ENCODE measurements at places on chromosomes 7 and 10.
A peak's percentile ranks its signal among the peaks of the same experiment; 100 is the strongest.

DNA sequence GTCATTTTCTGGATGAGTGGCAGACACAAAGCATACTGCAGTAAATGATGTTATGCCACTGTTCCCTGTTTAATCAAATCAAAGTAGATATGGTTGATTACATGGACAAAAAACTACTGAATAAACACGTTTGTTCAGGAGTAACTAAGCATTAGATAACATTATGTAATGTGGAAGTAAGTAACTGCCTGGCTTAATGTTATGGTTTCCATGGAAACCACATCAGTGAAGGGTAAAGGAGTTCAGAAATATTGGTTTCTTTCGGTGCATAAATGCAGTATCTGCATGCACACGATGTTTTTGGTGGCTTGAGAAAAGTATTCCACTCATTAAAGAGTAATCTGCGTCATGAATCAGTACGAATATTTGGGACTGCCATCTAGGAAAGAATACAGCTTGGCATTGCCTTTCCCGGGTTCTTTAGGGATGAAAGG, 131.3 kb upstream of the PRKCQ start:
- DNase-seq = no peak

DNA sequence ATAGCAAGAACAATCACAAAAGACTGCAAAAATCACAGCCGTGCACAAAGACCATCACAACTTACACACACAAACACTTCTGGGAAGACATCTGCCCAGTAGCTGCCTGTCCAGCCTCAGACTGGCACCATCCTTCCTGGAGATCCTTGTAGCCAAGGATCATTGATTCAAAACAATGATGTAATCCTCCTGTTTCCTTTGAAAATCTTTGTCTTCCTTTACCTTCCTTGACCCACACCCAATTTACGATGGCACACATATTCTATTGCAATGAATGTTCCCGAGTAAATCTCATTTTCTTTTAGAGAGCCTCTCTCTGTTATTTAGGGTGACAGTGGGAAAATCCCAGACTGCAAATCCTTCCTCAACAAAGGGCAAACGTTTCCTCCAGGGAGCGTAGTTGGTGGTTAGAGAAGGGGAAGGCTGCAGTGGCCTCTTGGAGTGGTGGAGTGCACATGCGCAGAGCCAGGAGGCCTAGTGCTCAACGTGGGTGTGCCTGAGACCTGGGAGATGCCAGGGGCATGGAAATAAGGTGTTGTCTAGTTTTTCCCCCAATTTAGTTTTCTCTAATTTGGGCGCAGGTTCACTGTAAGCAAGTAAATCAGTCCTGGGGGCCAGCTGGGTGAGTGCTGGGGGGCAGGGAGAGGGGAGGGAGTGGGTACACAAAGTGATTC, 3.1 kb upstream of the INPP5A start:
- DNase-seq = no peak

DNA sequence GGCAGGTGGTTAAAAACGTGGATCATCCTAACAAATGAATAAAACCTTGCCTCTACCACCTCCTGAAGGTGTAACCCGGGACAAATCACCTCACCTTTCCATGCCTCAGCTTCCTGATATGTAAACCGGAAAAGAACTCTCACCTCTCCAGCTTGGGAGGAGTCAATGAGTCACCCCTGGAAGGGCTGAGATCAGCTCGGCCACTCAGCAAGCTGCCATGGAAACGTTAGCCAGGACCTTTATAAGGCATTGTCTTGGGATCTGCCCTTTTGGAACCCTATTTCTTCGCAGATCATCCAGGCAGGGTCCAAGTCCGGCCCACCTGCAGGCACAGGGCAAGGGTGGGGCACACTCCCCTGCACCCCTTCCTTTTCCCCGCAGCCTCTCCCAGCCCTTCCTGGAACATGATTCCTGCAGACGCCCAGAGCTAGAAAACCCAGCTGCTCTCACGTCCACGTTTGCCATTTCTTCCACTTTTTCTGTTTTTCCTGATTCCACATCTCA, 81.6 kb upstream of the PFKP start:
- no peak for DNase-seq

- no peak for DNase-seq
Observed at GRCh38 chr10:12271210-12271540, 75.2 kb downstream of the CDC123 start.

DNA sequence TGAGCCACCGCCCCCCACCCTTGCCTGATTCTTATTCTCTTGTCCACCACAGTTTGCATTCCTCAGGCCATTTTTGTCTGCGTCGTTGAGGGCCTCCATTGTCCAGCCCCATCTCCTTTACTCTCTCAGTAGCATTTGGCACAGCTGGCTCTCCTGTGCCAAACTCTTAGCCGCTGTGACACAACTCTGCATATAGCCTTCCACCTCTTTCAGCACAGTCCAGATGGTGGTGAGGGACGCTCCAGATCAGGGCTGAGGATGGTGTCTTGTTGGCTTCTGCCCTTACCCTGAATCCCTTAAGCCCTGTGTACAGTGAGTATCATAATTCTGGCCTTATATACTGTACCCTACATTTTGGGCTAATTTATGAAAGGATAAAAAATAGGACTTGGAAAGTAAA, 45.6 kb downstream of the BMPR1A start:
- DNase-seq = no peak

- no peak for DNase-seq
Observed at GRCh38 chr7:151889406-151890354, 12.8 kb upstream of the PRKAG2 start.

DNA sequence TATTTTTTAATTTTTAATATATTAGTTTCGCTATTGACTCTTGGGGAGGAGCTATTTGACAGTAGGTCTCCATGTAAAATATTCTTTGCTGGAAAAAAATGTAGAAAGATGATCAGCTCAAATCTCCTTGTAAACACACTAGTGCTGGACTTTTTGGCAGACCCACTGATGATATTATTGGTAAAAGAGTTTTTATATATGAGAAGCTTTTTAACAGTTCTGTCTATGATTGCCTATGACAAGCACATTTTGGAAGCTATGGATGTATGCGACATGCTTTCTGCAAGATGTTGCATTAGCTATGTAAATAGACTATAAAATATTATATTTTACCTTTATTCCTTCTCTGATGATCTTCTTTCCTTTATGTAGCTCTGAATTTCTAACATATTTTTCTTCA, 928.5 kb downstream of the DNAJB9 start:
- no peak for DNase-seq

- DNase-seq = peak; percentile 14
Observed at GRCh38 chr7:23012908-23013714, 819 bp downstream of the HYCC1 start.

DNA sequence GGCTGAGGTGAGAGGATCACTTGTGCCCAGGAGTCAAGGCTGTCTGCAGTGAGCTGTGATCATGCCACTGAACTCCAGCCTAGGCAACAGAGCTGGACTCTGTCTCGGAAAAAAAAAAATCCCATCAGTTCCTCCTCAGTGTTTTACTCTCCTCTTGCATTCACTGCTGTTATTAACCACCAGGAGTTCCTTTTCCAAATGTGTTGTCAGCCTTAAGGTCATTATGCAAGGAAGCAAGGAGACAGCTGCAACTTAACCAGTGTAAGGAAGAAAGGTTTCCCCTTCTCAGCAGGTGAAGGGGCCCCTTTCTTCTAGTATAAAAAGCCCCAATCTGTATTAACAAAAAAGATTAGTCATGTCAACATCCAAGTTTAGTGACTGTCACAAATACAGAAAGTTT, 86.6 kb upstream of the LEP start:
- DNase-seq = no peak

DNA sequence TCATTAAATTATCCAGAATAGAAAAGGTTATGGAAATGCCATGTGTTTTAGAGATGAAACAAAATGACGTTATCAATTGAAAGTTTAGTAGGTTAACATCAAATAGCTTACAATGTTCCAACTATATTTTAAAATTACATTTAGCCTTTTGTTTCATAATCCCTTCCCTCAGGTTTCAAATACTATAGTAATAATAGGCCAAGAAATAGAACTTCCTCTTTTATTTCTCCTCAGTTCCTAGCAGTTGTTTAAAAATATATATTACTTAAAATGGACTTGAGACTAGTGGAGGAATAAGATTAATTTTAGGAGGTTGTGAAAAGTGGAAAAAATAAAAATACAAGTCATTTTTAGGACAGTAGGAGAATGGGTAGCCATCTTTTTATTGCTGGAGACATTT, 16.4 kb upstream of the PDSS1 start:
- no peak for DNase-seq

- DNase-seq = no peak
Observed at GRCh38 chr7:90520484-90520883, 51.0 kb downstream of the PTTG1IP2 start.

- no peak for DNase-seq
Observed at GRCh38 chr10:50529660-50530059, 94.1 kb downstream of the SGMS1 start.

DNA sequence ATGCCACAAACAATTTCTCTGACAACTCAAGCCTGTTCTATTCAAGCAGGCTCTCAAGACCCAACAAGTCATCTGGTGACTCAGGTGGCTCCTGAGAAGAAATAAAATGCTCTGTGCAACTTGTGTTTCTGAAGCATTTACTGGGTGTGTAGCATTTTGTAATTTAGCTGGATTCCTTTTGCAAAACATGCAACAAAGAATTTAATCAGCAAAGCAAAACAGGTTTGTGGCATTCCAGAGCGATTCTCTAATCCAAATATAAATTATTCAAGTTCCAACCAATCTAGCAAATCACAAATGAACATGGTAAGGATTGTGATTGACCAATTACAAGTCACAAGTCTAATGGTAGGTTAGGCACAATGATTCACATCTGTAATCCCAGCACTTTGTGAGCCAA, 39.8 kb upstream of the C10orf67 start:
- DNase-seq = no peak

DNA sequence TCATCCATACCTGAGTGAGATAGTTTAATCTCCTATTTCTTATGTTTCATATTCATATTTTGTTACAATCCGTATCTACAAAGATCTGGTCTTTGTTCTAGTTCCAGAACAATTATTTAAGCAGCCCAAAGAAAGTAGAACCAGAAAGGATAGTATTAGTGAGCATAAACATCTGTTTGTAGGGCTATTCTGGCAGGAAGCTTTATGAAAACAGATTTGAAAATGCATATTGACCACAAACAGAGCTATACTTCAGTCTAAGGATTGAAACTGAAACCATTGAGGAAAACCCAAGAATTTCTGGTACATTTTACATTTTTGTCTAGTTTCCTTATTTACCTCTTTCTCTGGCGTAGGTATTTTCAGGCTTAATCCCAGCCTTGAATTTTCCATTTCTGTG, 28.1 kb downstream of the LRGUK start:
- DNase-seq = no peak

GRCh38 chr10:21467633-21468032, 57.8 kb downstream of the SKIDA1 start:
- DNase-seq = no peak

DNA sequence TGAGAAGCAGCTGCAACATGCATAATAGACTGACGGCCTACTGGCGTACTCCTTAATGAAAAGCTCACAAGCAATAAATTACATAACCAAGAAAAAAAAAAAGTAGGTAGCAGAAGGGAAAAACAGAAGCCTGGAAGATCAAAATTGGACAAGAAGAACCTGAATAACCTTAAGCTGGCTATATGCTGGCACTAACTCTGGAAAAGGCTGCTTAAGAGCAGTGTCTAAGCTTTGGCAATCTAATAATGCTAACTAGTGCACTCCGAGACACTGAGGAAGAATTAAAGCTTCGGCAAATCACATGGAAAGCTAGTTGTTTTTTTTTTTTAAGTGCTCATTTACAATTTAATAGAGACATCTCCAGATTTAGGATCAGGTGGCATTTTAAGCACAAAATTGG, 441.9 kb downstream of the PARD3 start:
- no peak for DNase-seq

DNA sequence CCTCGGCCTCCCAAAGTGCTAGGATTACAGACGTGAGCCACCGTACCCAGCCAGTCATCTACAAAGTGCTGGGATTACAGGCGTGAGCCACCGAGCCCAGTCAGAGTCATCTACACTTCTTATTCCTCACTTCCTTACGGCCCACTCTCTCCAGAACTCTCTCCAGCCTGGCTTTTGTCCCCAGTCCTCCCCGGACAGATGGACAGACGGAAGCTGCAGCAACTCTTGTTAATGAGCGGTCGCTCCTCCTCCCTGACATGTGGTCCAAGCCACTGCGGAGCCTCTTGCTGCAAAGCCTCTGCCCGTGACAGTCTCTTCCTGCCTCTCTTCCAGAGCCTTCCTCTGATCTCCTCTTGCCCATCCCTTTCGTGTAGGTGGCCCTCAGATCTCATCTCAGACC, 45.9 kb downstream of the TMEM270 start:
- DNase-seq = no peak

GRCh38 chr10:17409170-17409733, 45.1 kb downstream of the ST8SIA6 start:
- DNase-seq = no peak

- DNase-seq = no peak
Observed at GRCh38 chr10:60733826-60734225, 44.5 kb upstream of the CDK1 start.

DNA sequence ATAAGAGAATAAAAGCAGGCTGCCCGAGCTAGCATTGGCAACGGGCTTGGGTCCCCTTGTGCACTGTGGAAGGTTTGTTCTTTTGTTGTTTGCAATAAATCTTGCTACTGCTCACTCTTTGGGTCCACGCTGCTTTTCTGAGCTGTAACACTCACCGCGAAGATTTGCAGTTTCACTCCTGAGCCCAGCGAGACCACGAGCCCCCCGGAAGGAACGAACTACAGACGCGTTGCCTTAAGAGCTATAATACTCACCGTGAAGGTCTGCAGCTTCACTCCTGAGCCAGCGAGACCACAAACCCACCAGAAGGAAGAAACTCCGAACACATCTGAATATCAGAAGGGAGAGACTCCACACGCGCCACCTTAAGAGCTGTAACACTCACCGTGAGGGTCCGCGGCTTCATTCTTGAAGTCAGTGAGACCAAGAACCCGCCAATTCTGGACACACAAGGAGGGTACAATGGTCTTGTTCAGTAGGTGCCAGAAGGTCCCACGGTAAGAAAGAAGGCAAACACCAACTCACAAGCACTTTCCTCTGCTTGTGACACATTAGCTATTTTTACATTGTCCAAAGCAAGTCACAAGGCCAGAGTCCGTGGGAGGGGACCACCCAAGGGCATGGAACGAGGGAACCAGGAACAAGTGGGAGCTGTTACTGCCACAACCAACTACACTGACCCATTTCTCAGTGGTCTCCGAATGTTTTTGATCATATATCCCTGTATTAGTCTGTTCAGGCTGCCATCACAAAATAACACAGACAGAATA, 29.2 kb upstream of the CACUL1 start:
- DNase-seq = no peak
